ENCODE measurements at places on chromosomes 6 and 20.

DNA sequence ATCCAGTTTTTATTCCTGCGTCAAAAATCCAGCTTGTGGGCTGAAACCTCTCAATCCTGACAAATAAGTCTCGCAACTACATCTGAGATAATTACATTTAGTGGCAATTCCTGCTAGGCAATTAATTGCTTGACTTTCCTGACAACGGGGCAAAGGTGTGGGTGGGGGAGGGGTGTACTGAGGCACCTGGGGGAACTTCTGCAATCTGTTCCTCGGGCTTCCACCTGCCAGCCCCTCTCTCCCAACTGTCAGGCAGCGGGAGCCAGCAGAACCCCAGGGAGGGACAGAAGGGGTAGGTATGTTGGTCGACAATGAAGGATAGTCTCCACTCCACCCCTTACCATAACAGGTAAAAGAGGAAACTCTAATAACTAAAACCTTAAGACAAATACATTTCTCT is 6.8 kb downstream of the C6orf52 start:
- DNase-seq: peak; percentile 7

GRCh38 chr6:13139119-13139518 is 189.2 kb downstream of the TBC1D7 start:
- DNase-seq: no peak

DNA sequence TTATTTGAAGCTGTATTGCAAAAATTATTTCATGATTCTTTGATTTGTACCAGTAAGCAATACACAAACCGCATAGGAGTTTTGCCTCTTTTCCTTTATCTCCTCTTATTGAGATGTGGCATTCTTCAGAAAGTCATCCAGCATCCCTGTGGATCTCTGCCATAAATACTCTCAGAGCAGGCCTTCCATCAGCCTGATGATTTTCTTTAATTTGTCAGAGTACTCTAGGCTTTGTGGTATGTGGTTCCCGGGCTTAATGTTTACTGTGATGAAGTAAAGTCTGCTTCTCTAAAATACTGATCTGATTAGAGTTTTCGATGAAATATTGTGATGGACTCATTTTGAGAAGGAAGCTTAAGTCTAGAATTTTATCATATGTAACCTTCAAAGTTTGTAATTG is 31.1 kb upstream of the SLC35D3 start:
- DNase-seq: no peak

- DNase-seq: peak; percentile 86
These were observed 36.2 kb downstream of the GNAS start for GRCh38 chr20:58888521-58889333.

DNA sequence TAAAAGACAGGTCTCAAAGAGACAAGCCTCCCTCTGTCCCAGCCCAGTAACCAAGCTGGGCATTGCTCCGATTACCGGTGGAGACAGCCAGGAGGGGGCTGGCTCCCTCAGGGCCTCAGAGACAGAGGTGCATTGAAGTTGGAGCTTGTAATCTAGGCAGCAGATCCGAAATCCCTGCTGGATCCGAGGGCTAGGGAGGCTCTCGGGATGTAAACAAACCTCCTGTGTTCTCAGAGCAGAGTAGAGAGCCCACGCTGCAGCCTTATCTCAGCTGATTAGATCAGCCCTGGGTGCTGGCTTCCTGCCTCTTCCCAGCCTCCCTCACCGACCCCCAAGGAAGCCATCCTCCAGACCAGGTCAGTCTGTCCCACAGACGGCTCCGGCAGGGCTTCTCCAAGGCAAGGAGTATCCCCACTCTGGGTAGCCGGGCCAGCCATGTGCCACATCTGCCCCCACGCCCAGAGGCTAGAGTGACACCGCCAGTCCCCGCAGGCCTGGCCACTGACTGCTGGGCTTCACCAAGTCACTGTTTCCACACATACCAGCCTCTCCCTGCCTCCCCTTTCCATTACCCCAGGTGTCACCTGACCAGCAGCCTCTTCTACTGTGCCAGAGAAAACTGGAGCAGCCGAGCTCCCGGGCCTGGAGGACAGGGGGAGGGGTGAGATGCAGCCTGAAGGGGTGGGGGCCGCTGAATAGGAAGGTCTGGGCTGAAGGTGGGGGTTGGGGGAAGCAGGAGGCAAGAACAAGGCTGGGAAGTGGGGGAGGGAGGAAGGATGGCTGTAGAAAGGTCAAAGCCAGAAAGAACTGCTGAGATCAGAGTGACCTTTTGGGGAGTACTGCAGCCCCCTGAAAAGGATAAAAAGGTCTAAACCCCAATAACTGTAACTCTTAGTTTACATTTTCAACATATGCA is 6.0 kb downstream of the SDC4 start:
- DNase-seq: peak; percentile 80

DNA sequence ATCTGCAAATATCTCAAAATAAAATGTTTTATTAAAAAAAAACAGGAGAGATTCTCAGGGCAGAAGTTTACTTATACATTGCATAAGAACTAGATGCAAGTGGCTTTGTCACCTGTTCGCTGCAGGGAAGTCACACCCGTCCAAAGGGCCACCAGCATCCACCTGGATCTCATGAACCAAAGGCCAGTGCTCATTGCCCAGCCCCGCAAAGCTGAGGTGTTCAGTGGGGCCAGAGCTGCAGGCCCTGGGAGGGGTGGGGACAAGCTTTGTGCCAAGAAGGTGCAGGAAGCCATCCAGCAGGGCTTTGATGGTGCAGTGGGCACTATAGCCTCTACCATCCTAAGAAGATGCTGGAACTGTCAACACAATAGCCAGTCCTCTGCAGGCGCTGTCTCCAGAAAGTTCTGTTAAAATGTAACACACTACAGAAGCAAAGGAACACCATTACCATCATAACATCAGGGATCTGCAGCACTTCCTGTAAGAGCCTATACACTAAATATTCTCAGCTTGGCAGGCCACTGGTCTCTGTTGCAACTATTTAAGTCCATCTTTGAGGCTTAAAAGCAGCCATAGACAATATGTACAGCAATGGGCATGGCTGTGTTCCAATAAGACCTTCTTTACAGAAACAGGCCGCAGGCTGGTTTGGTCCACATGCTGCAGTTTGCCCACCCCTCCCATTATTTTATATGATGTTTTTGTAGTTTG is 15.7 kb upstream of the CD93 start:
- DNase-seq: no peak

DNA sequence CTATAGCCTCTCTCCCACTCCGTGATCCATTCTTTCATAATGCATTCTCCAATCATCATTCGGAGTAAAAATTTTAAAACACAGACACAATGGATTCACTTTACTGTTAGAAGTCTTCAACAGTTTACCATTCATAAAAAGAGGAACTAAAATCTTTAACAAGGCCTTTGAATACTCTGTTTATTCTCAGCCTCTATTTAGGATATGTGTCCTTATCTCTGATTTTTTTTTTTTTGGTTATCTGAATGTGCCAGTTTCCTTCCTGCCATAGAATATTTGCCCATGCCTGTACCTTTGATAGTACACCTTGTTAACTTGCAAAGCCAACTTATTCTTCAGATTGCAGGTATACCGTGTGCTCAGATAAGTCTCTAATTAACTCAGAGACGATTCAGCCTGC is 11.1 kb downstream of the CRISP1 start:
- no peak for DNase-seq

DNA sequence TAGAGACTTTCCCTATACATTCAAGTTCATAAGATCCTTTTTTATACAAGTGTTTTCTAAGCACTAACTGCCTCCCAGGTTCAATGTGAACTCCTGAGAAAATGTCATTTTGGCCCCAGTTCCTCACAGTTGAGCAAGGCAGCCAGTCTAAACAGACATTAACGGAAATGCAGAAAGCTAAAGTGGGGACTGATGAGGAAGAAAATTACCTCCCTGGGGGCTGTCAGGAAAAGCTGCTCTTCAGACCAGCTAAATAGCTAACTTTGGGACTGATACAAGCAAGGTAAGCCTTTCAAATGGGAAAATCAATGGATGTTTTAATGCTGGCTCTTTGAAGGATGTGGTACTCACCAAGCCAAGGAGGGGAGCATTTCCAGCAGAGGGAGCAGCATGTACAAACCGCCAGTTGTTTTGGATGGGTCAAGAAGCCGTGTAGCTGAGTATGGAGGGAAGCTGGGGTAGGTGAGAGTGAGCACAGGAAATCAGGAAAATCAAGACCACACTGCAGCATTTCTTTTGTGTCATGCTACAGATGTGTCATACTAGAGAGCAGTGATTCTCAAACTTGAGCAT is 180.8 kb upstream of the CHD6 start:
- no peak for DNase-seq
